Fibroblast of upper back skin (primary cell): ENCODE measurements at places on chromosomes 1 and 21.

GRCh38 chr1:34923490-34923889, 6.0 kb downstream of the DLGAP3 start:
- DNase-seq = no peak

DNA sequence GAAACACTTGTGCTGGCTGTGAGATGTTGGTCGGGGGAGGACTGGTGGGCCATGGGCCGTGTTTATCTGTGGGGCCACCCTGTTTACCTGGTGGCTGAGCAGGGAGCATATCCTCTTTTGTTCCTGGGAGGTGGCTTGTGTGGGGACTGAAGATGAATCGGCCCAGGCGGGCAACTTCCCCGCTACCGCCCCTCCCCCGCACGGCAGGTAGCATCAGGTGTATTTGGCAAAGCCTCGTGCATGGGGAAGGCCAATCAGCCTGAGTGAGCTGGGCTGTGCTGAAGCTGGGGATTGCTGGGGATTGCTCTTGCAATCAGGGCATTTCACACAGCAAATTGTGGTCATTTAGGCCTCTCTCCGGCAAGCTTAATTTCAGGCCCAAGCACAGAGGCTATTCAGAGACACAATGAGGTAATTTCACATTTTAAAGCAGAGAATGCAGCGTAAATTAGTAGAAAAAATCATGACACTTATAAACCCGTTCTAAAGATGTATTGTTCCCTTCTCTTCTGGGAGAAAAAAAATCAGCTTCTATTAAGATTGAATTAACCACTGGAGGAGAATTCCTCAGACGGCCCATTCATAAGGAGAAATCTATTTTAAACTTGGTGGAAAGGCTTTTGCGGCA, 197.7 kb upstream of the POU3F1 start:
- DNase-seq = no peak

DNA sequence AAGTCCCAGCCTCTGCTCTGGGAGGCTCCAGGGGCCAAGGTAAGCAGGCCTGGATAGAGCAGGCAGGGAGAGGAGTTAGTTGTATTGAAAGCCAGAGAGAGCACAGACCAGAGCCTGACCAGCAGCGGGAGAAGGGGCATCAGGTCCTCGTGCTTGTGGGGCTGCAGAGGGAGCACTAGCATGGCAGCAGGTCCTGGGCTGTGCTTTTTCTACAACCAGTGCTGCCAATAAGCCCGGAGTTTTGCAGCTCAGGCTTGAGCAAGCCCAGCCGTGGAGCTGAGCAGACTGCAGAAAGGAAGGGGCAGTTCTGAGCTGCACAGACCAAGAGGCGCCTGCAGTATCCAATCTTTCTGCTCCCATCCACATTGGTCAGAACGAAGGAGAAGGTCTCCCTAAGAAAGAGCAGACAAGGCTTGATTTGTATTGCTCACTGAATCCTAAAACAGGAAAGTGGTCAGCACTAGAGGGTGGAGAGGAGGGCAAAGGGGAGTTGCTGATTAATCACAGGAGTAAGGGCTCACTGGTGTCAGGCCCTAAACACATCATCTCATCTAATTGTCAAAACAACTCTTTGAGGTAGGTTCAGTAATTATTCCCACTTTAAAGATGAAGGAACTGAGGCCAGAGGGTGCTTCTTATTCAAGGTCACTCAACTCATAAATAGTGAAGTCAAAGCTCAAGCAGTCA, 2.7 kb downstream of the DENND2D start:
- peak; percentile 14 for DNase-seq

DNA sequence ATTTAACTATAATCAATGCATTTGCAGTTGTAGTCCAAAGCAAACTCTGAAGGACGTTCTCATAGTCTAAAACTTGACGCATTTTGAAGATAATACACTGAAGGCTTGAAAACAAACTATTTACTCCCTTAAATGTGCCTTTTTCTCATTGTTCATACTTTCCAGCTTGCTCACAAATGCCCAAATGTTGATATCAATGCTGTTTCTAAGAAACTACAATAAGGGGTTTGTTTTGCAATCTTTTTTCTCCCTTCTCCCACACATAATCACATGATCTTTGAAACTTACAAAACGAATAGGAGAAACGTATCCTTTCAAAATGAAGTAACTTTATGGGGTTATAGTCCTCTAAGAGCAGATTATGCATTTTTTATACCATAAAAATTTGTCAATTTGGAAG, 508.7 kb downstream of the DPYD start:
- DNase-seq = no peak

- DNase-seq = peak; percentile 25
Observed at GRCh38 chr1:36166938-36167905, 11.3 kb downstream of the MAP7D1 start.

GRCh38 chr21:36690628-36691554, 8.0 kb upstream of the SIM2 start:
- peak; percentile 23 for DNase-seq

DNA sequence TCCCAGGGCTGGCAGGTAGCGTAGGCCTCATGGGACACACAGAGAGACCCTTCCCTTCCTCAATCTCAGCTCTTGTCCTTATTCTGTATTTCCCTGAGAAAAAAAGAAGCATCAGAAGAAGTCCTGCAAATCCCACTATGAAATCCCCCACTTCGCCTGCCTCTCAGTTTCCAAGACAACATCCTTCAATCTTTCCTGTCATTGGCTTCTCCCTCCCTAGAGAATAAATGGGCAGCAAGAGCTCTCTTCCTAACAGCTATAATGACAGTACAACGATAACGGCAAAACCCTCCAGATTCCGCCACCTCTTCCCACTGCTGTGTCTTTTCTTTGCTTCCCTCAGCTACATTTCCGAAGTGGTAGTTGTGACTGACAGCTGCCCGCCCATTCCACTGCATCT, 41.6 kb upstream of the NTPCR start:
- DNase-seq = no peak

- DNase-seq = no peak
Observed at GRCh38 chr1:149844650-149845255, 54.6 kb upstream of the BOLA1 start.

GRCh38 chr1:164622068-164622845, 63.3 kb downstream of the PBX1 start:
- DNase-seq = peak; percentile 33

- no peak for DNase-seq
Observed at GRCh38 chr1:197913495-197914276, 3.5 kb upstream of the LHX9 start.

- DNase-seq = no peak
Observed at GRCh38 chr1:198902655-198903054, 263.8 kb downstream of the PTPRC start.

- DNase-seq = no peak
Observed at GRCh38 chr1:214361636-214362035, 80.7 kb downstream of the SMYD2 start.

DNA sequence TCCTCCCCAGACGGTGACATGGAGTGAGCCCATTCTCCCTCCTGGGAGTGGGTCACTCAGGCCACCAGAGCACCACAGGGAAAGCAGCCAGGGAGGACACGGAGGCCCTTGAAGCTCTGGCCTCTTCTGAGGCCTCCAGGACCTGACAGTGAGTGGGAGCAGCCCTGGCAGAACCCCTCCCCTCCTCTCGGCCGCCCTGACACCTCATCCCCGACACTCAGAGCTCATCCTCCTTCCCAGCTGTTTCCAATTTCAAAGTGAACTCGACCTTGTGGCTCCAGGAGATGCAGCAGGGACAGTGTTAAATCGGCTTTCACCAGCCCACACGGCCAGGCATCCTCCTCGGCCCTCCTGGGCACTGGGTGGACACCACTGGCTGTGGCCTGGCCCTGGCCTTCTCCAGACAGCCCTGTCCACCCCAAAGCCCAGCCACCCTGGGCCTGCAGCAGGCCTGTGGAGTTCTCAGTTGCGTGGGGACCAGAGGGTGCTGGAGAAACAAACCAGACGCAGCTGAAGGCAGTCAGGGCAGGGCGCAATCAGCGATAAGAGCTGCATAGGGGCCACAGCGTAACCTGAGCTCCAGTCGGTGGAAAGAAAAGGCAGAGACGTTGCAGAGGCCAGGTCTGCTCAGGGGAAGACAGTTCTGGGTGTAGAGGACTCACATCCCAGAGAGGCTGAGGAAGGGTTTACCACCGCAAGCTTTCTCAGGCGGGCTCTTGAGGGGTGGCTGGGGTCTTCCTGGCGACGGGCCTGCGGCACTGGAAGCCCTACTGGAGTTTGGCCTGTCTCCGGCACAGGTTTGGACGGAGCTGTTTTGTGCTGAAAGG, 27.1 kb downstream of the FTCD start:
- DNase-seq = peak; percentile 28

- DNase-seq = peak; percentile 57
Observed at GRCh38 chr1:172397221-172397620, 23.3 kb upstream of the C1orf105 start.

GRCh38 chr1:28745653-28746173, 9.0 kb downstream of the YTHDF2 start:
- DNase-seq = no peak

- peak; percentile 83 for DNase-seq
Observed at GRCh38 chr1:209565759-209566678, 17.5 kb upstream of the CAMK1G start.

DNA sequence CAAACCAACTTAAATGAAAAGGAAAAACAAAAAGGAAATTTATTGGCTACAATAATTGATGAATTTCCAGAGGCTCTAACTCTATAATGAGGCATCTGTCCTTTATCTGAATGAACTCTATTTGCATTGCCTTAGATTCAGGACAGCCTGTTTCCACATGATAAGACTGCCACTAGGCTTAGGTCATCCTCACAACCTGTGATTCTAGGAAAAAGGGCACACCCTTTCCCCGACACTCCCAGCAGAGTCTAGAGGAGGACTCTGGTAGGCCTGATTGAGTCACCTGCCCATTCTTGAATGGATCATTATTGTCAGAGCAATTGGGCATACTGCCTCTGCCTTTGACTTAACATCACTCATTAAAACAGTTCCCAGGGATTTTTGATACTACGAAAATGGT, 262.8 kb downstream of the TPR start:
- DNase-seq = no peak

- no peak for DNase-seq
Observed at GRCh38 chr1:193069748-193070385, 10.5 kb downstream of the RO60 start.
